ENCODE measurements at places on chromosomes 12 and 14. TPM values are rescaled to one million over a fixed set of nuclear protein-coding genes. Genes with fewer than 3 reads are reported as not detected.

AQP5 gene
- polyA plus RNA-seq, result not detected

DNA sequence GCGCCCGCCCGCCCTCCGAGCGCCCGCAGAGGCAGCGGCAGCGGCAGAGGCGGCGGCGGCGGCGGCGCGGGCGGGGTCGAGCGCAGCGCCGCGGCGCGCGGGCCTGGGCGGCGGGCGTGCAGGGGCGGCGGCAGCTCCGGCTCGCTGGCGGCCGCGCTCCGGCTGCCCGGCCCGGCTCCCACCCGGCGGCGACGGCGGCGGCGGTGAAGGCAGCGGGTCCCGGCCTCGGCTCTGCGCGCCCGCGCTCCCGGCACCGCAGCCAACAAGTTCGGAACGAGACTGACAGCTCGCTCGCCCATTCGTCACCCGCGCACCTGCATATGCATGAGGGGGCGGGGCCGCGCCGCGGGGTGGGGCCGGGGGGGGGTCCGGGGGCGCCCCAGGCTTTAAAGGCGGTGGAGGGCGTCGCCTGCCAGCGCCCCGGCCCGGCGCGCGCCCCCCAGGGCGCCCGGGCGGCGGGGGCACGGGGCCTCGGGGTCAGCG is at the start of gene JAG2:
JAG2 (minus strand) TSS at position 281 of the 483 bp plus-strand sequence. CDS start 356 bp downstream, outside the sequence.
- no peak within 1 kb of the TSS for H3K27ac ChIP-seq
- H3K36me3 ChIP-seq, result no peaks in the 10 kb centered on the region
- peaks cover 12% of the 10 kb centered on the region for H3K4me1 ChIP-seq
- DNase-seq, result no peak
- H3K4me3 ChIP-seq, result peak within 1 kb of the TSS; percentile 64

DNA sequence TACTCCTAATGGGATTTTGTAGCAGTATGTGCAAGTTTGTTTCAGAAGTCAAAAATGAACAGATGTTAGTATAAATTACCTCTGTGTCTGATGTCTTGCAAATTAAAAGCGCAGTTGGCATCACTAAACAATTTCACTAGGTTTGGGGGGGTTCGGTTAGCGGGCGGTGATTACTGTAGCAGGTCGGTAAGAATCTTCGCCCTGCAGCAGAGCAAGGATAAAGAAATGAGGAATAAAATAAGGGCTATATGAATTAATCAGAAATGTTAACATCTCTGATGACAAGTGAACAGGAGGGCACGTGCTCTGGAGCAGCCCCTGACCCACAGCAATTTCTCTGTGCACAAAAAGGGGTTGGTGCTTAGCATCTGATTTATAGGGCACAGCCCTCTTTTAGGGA is 43.6 kb upstream of the VSX2 start:
- no peak overlapping the region for H3K4me3 ChIP-seq
- no peaks in the 10 kb centered on the region for H3K4me1 ChIP-seq
- no peak for DNase-seq
- H3K27ac ChIP-seq, result no peak overlapping the region
- no peaks in the 10 kb centered on the region for H3K36me3 ChIP-seq

DNA sequence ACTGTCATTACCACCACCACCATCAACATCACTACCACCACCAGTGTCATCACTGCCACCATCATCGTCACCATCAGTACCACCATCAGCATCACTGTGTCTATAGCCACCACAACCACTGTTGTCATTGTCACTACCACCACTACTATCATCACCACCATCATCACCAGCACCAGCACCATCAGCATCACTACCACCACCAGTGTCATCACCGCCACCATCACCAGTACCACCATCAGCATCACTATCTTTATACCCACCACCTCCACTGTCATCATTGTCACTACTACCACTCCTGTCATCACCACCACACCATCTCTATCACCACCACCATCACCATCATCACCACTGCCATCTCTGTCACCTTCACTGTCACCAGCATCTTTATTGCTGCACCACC is 60.6 kb downstream of the BEGAIN start:
- no peaks in the 10 kb centered on the region for H3K4me1 ChIP-seq
- DNase-seq, result peak; percentile 32
- no peaks in the 10 kb centered on the region for H3K27me3 ChIP-seq
- H3K36me3 ChIP-seq, result peaks cover 6% of the 10 kb centered on the region

SYNDIG1L gene
- polyA plus RNA-seq, result not detected

DNA sequence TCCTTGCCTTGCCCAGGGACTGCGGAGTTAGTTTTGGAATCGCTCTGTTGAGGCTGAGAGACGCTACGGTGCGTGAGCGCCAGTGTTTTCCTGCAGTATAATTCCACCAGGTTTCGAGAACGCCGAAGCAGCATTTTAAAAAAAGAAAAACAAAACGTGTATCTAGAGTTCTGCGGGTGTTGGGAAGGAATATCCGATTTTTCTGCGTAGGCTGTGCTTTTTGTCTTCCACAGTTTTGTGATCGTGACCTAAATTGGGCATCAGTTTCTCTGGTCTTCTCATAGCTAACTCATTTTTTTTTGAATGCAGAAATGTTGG is 778 bp downstream of the DNM1L start:
- no peaks in the 10 kb centered on the region for H3K36me3 ChIP-seq
- peak overlapping the region; percentile 82 for H3K27ac ChIP-seq

GRCh38 chr14:74963178-74963704 is 7.8 kb upstream of the PGF start:
- no peaks in the 10 kb centered on the region for H3K27me3 ChIP-seq

ASPG gene
- 158 TPM for polyA plus RNA-seq

DNA sequence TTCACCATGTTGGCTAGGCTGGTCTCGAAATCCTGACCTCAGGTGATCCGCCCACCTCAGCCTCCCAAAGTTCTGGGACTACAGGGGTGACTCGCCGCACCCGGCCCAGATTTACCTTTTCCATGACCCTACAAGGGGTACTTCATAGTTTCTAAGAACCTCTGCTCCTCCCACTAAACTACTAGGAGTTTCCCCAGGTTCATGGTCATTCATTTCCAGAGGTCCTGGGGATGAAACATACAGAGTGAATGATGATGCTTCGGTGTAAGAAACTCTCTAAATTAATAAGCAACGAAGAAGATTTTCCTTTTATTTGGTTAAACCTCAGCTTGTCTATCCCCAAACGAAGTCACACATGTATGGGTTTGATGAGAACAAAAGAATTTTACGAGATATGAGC is 56.9 kb downstream of the AMN start:
- H3K36me3 ChIP-seq, result peaks cover 18% of the 10 kb centered on the region
- H3K27ac ChIP-seq, result no peak overlapping the region
- no peak overlapping the region for H3K4me3 ChIP-seq
- no peak for DNase-seq
- no peaks in the 10 kb centered on the region for H3K27me3 ChIP-seq

DNA sequence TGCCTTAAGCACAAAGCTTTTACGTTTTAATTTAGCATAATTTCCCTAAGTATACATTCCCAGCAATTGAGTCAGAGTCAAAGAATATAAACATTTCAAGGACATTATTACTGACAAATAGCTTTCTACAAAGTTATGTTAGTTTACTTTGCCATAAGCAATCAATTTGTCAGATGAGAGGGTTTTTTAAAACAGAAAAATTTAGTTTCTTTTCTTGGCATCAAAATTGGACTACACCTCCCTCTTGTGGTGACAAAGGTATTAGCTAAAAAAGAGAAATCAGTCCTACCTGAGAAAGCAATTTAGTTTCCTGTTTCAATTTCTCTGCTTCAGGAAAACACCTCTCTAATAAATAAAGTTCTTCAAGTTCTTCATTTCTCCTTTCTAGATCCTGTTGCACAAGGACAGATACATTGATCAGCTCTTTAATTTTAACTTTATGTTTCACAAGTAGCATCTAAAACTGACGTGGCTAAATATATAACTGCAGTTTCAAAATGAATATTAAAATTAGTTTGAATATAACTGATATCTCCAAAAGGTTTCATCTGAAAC is 39.9 kb downstream of the DNAI7 start:
- H3K27ac ChIP-seq, result no peak overlapping the region
- H3K36me3 ChIP-seq, result no peaks in the 10 kb centered on the region
- no peaks in the 10 kb centered on the region for H3K4me1 ChIP-seq
- no peak for DNase-seq

GALNT16 gene
- 1.1 TPM for polyA plus RNA-seq

DNA sequence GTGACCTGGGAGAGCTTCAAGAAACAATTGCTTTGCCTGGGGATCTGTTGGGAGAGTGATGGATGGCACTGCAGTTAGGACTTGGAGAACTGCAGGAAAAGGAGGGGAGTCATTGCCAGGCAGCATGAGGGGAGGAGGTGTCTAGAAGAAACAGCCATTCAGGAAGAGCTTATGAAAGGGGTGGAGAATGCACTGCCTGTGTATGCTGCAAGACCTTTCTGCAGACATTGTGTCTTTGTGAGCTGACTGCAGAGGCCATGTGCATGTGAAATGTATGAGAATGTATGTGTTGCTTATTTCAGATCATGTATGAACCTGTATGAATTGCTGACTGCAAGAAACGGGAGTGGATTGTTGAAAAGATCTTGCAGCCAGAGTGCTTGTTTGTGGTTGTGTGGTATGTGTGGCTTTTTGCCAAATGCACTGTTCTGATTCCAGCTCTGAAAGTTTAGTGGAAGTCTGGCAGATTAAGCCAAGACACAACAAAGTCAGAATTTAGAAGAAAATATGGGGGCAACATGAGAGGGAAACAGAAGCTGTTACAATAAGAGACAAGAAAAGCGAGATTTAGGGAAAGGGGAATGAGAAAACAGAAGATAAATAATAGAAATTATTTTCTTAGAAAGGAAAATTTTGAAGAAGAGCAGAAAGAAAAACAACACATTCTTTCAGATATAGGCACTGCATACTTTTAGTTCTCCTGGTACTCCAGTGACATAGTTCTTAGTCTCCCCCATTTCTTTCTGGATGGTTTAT is 9.8 kb upstream of the RIMKLB start:
- H3K36me3 ChIP-seq, result no peaks in the 10 kb centered on the region
- DNase-seq, result no peak
- no peak overlapping the region for H3K4me3 ChIP-seq
- peaks cover 2% of the 10 kb centered on the region for H3K4me1 ChIP-seq
- no peak overlapping the region for H3K27ac ChIP-seq

TAS2R46 gene
- polyA plus RNA-seq, result 0.35 TPM

HAL gene
- 114 TPM for polyA plus RNA-seq

GRCh38 chr12:15088105-15088504 is 115.3 kb downstream of the PDE6H start:
- no peaks in the 10 kb centered on the region for H3K36me3 ChIP-seq
- H3K4me3 ChIP-seq, result no peak overlapping the region
- DNase-seq, result no peak
- no peaks in the 10 kb centered on the region for H3K4me1 ChIP-seq

FOXG1 gene
- not detected for polyA plus RNA-seq
